IMR-90 (cell line): ENCODE measurements at places on chromosomes 13 and 19.

GRCh38 chr19:48819366-48819816 lies 8.6 kb upstream of the BCAT2 start:
- DNase-seq = peak; percentile 79

GRCh38 chr13:32201809-32202208 lies 113.4 kb downstream of the ZAR1L start:
- DNase-seq = no peak

DNA sequence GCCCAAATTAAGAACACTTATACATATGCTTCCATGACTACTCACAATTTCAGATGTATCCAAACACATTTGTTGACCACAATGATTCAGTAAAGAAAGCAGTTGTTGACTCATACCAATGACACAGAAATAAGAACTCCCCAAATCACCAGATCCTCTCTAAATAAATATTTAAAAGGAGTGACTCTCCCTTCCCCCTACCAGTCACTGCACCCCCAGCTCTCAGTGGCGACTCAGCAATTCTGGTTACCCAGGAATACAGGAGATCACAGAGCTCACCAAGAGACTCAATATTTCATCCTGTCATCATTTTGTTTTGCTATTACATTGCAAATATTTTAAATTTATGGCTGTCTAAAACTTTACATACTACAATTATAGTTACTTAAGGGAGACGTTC lies 131.5 kb downstream of the RGCC start:
- DNase-seq = peak; percentile 97

DNA sequence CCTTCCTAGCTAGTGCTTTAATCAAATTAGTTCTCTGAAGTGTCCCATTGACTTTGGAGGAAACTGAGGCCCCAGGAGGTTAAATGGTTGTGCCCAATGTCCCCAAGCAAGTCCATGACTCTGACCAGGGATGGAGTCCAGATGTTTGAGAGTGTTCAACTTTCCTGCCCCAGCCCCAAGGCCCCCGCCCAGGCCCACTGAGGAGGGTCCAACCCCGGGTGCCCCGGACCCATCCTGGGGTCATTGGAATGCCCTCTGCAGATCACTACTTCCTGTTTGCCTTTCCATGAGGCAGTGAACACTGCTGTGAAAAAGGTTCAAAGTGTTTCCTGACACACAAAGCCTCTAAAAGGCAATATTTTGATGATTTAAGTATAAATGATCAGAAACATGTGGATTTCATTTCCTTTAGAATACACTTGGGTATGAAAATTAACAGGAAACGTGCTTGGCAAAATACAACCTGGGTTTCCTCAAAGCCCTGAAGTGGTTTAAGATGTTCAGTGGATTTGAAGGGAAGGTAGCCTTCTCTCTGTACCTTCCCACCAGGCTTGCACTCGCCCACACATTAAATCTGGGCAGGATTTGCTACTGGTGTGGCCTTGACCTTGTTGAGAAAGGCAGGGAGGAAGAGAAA lies 335.7 kb downstream of the TSHZ3 start:
- DNase-seq = no peak

- peak; percentile 39 for DNase-seq
These were observed 22.5 kb downstream of the LGALS16 start for GRCh38 chr19:39677961-39678889.

- peak; percentile 46 for DNase-seq
These were observed 104.9 kb downstream of the CACNA1A start for GRCh38 chr19:13401388-13401787.

GRCh38 chr13:25084096-25084495 lies 11.8 kb upstream of the PABPC3 start:
- DNase-seq = no peak
